ENCODE measurements at places on chromosomes 2 and 18.

- DNase-seq: peak; percentile 98
These were observed at the start of gene TRAF3IP1 for GRCh38 chr2:238320246-238320647. TSS of gene TRAF3IP1 (plus strand) at chr2:238320518. CDS start at chr2:238320663, 145 bp downstream.

- DNase-seq: peak; percentile 76
These were observed 57.8 kb upstream of the RGPD5 start for GRCh38 chr2:109736177-109736827.

DNA sequence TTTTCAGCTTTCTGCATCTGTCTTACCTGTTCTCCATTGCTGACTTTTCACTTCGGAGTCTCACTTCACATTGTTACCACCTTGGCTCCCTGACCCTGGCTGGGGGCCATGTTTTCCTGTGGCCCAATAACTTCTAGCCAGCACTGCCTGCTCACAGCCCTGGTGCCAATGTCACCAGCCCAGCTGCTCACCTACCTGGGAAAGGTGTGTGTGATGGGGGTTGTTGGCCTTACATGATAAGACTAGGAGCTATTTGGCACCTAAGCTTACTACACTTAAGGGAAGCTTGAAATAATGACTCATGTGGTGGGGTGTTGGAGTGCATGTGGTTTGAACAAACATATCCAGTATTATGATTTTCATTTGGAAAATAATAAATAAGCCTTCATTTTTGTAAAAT is 37.5 kb upstream of the PGAP1 start:
- DNase-seq: no peak

- no peak for DNase-seq
These were observed 255.8 kb downstream of the FBXO15 start for GRCh38 chr18:73891572-73892421.

GRCh38 chr2:97906307-97906706 is 89.4 kb downstream of the TMEM131 start:
- no peak for DNase-seq

GRCh38 chr2:9466147-9466683 is 8.1 kb upstream of the IAH1 start:
- DNase-seq: no peak

DNA sequence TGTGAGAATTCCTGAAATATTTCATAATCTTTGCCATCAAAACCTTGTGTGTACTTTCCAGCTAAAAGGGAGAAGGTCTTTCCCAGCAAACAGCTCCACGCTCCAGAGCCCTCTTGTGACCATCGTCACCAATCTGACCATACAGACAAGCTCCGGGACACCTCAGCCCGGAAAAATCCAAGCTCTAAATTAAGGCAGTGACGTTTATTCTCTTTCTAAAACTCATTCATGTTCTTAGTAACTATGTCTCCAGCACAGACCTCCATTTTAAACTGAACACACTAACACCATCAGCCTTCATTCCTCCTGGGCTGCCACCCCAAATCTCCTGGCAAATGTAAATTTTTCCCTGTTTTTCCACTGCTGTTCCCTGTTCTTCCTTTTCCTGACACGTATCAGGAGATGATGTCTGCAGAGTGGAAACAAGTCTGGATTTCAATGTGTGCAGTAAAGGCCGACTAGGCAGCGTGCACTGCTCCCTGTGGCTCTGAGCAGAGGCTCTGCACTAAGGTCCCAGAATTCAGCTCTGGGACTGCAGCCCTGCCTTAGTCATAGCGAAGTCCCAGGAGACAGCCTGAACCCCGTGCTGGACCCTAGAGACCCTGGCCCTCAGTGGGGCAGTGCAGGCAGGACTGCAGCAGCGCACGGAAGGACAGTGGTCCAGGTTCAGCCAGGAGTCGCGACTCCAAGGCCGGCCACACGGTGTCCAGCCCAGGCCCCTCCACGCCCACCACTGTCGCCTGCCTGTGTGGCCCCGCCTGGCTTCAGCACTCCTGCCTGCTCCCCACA is 452.5 kb upstream of the SALL3 start:
- peak; percentile 45 for DNase-seq

DNA sequence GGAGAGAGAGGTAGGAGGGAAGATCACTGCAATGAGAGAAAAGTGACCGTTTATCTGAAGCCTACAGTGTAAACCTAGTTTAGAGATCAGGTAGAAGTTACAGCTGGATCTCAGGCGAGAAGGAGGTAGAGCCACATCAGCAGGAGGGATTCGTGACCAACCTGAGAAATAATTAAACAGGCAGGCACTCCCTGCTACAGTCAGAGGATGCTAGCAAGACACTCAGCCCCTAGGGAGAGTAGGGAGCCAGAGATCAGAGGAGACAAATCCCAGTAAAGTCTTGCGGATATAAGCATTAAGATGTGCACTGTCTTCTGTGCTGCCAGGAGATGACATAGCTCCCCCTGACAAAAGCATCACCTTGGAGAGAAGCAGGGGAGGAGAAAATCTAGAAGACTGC is 629.1 kb upstream of the SLC39A10 start:
- no peak for DNase-seq

DNA sequence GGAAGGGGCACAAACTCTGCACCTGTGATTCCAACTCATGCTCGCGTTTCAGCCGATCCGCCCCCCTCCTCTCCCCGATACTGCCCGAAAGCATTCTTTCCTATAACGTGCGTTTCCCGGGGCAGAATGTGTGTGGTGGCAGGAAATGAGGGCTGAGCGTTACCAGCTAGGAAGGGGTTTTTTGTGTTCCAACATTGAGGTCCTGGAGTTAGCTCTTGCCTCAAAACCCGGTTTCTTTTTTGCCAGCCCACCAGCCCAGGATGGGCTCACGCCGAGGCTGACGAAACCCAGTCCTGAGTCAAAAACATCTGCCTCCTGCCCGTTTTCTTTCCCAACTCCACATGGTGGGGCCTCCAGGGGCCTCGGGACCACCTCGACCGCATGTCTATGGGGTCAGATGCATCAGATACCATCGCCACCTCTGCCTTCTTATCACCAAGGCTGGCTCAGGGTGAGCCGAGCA is 113.7 kb upstream of the COPS8 start:
- DNase-seq: no peak

All from astrocyte of the hippocampus (primary cell).